DMS 273 treated with DMSO at 0.1 percent for 48 hours (cell line): ENCODE measurements at places on chromosomes 12 and 14.

DNA sequence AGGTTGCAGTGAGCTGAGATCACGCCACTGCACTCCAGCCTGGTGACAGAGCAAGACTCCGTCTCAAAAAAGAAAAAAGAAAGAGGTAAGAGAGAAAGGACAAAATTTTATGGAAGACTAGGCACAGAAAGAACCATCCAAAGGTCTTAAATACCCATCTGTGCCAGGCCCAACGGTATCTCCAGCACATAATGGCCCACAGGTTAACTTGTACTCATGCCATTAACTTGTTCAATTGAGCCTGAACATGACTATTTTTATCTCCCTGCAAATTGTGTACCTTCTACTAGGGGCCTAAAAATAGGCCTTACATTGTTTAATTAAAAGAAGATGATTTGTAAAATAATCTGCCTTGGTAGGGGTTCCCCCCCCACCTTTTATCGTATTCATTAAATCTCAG is 80.2 kb downstream of the RIC8B start:
- no peak for DNase-seq

GRCh38 chr12:54988402-54989054 is 4.0 kb upstream of the TESPA1 start:
- DNase-seq: peak; percentile 87

GRCh38 chr12:70854881-70855568 is 65.5 kb downstream of the PTPRR start:
- no peak for DNase-seq

DNA sequence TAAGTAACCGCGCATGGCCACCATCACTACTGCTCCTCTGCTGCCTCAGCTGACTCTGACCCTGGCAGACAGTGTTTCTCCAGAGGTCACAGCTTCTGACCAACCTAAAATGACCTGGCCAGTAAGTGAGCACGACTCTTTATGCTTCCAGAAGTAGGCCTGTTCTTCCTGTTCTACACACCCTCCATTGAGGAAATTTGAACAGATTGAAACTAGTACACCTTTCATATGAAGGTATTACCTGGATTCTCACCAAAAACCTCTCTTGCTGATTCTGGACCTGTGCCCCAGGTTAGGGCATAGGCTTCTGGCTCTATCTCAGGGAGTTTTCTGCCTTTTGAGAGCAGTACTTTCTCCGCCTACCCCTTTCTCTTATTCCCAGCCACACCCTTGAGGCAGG is 178.4 kb upstream of the FRMD6 start:
- DNase-seq: no peak

DNA sequence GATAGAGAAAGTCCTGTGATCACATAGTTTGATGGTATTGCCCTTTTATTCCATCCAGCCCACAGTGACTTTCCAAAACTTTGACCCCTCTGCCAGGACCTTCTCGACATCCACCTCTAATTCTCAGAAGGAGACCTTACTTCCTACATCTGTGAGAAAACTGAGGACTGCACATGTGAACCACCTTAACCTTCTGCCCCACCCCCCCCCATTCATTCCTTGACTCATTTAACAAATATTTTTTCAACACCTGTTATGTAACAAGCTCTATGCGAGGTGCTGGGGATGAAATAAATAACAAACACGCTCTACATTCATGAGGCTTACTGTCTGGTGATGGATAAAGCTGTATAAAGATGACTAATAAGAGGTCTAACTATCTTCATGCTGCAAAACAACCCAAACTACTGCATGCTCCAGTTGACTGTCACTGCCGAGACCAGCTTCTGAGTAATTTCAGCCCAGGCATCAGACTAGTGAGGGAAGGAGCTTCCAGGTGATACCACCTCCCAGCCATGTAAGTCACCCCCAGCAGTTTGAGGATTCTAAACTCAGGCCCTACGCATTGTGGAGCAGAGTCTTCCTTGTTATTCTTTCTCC is 1.9 kb upstream of the HAL start:
- no peak for DNase-seq

DNA sequence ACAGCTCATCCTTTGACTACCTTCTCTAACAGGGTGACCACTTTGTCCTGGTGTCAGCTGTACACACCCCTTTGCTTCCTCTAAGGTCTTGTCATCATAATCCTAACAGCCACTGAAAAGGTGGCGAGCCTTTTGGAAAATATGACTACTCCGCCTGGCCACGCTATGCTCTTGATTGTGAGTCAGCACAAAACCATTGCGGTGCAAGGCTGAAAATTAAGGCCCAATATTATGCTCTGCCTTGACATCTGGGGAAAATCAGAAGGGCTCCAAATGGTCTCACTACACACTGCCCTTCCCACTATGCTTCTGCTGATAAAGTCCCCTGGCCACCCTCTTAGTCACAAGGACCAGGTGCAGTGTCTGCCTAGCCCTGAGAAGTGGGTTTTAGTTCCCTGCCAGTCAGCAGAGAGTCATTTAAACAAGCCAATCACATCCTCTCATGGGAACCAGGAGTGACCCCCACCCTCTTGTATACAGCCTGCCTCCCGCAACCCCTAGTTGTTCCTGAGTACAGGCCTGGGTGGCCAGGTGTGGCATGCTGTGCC is 34.3 kb downstream of the FGD6 start:
- no peak for DNase-seq

DNA sequence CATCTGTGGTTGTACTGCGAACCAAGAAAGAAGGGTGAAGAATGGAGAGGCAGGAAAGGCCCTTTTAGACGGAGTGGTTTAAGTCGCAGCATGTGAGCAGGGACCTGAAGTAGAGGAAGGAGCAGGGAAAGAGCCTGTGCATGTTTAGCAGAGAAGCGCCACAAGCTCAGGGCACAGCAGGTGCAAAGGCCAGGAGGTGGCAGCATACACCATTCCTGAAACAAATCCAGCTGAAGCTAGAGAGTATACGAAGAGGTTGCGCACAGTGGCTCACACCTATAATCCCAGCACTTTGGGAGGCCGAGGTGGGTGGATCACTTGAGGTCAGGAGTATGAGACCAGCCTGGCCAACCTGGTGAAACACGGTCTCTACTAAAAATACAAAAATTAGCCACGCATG is 49.9 kb downstream of the HELB start:
- DNase-seq: no peak

DNA sequence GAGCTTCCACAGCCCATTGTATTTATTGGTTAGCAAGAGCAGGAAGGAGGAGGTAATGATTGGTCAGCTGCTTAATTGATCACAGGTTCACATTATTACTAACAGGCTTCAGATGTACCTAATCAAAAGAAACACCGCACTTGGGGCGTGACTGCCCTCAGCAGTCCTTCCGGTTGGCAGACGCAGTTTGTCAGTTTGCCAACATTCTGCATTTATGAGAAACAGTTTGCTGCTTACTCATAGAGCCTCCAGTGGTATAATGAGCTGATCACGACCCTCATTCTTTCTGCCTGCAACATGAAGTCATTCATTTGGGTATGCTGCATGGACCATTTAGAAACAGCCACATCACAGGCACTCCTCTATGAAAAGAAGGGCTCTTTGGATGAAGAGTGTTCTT is 42.5 kb upstream of the PPM1H start:
- no peak for DNase-seq

GRCh38 chr12:107545737-107546353 is 139.8 kb upstream of the PWP1 start:
- no peak for DNase-seq

DNA sequence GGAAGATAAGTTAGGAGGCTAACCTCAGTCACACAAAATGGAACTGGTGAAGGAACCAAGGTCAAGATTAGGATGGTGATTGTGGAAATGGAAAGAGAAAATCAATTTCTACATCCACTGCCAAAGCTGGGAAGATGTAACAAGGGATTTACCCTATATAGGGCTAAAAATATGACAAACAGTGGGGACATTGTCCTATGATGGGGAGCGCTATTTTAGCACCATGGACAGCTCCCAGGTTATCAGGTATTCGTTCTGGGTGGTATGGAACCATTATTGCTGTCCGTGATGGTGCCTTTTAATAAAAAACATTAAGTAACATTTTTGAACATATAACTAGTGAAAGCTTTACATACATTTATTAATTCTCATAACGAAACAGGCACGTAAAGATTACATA is 124.0 kb downstream of the NDUFA12 start:
- DNase-seq: no peak

DNA sequence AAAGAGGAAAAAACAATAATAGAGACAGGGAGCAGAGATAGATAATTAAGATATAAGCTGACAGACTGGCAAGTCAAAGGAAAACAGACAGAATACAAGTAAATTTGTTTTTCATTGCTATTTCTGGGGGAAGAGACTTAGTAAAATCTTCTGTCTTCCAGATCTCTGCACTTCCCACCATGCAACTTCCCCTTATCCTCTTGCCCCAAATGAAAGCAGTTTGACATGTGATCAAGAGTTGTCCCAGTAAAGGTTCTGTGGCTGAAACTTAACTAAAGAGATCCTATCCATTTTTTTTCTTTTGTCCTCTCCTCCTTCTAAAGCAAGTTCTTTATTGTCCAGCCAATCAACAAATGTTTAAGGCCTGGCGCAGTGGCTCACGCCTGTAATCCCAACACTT is 1.5 kb upstream of the MLF2 start:
- no peak for DNase-seq

- no peak for DNase-seq
Measured at GRCh38 chr12:108099778-108100489, 29.2 kb upstream of the WSCD2 start.

DNA sequence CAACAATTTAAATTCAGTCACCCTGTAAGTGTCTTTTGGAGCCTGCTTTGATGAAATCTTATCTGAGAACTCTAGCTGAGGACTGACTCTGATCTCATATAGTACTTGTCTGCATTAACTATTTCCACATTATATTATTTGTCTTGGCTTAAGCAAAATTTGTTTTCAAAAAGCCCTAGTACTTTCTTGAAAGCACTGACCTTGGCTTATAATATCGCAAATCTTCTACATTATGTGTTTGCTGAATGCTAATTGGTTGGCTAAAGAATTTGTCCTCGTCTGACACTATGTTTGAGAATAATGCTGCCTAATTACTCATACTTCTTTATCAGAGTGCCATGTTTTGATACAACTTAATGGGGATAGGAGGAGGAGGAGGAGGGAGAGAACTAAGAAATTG is 46.9 kb upstream of the FLRT2 start:
- no peak for DNase-seq

- DNase-seq: no peak
Measured at GRCh38 chr12:66367015-66367667, 64.8 kb downstream of the HELB start.

GRCh38 chr12:50215033-50215432 is 47.9 kb upstream of the CERS5 start:
- no peak for DNase-seq

GRCh38 chr12:82690006-82690405 is 3.3 kb downstream of the TMTC2 start:
- no peak for DNase-seq

DNA sequence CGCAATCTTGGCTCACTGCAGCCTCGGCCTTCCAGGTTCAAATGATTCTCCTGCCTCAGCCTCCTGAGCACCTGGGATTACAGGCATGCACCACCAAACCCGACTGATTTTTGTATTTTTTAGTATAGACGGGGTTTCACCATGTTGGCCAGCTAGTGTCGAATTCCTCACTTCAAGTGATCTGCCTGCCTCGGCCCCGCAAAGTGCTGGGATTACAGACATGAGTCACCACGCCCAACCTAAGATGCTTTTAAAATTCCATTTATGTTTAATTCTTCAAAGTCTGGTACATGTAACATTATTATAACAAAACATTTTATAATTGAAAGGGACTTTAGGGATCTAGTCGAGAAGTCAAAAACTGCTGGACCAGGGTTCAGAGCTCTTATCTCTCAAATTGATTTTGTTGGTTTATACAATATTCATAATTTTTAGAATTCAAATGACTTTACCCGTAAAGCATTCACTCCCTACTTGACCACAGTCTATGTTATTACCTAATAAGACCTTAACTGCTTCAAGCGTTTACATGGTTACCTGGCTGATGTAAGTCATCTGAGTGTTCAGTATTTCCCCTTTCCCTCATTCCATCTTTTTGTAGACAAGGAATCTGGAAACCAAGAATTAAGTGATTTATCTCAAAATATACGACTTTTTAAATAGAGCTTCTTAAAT is 28.2 kb downstream of the RAP1B start:
- no peak for DNase-seq

- DNase-seq: peak; percentile 64
Measured at GRCh38 chr12:84507956-84508850, 404.4 kb downstream of the SLC6A15 start.

- no peak for DNase-seq
Measured at GRCh38 chr12:52907092-52907810, 2.4 kb upstream of the KRT8 start.

GRCh38 chr14:94473666-94474410 is 2.2 kb downstream of the SERPINA9 start:
- no peak for DNase-seq

GRCh38 chr12:38872561-38872960 is 32.8 kb downstream of the CPNE8 start:
- no peak for DNase-seq

DNA sequence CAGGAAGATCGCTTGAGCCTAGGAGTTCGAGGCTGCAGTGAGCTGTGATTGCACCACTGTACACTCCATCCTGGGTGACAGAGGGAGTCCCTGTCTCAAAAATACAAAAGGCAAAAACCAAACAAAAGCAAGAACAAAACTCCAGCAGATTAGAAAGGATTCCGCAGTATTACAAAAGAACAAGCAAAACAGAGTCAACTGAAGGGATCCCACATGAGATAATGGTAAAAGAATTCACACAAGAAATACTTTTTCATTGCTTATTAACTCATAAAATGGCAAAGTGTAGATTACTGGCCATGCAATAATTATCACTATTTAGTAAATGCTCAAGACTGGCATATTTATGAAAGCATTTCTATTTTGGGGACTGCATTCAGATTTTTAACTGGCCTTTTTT is 35.4 kb downstream of the BEST3 start:
- DNase-seq: no peak

GRCh38 chr14:89422181-89422951 is 5.3 kb upstream of the FOXN3 start:
- DNase-seq: no peak

DNA sequence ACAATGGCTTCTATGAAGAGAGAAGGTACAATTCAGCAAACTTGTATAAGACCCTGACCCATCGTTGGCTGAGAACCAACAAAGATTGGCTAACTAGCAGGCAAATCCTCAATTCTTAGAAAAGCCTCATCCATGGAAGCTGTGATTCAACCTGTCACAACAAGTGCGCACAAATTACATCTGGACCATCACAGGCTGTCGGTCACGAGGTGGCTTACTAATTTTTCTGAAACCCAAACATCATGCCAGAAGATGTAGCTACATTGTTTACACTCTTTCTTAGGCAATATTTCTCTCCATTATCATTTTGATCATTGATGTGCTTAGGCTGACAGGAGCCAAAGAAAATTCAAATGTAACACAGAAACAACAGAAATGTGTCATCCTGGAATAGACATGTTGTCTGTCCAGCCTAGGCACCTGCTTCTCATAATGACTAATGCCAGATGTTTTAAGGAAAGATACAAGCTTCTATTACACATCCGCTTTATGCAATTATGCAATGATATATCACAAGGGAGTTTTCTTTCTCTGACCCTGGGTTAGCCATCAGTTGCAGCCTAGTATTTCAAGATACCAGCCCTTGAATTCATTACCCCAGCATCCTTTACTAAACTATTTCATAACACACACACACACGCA is 92.9 kb upstream of the DIO2 start:
- DNase-seq: no peak

GRCh38 chr12:47039756-47040155 is 39.7 kb upstream of the PCED1B start:
- no peak for DNase-seq

- DNase-seq: no peak
Measured at GRCh38 chr14:71488703-71489191, 443.5 kb upstream of the RGS6 start.
